ENCODE measurements at places on chromosomes 16 and 17. TPM values are rescaled to one million over a fixed set of nuclear protein-coding genes. Genes with fewer than 3 reads are reported as not detected.
A peak's percentile ranks its signal among the peaks of the same experiment; 100 is the strongest.

Gene CRYM
- not detected for total RNA-seq

DNA sequence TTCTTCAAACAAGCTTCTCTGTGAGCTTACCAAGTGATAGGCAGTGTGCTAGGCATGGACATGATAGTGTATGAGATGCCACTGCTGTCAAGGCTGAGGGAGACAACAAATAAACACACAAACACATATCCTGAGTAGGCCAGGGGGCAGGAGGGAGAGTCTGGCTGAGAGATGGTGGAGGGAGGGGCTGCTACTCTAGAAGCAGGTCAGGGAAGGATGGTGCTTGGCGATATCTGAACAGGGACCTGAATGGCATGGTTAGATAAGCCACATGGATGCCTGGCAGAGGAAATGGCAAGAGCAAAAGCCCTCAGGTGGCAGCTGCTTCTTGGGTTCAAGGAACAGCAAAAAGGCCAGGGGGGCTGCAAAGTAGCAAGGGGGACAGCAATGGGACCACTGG, 8.6 kb upstream of the CHST6 start:
- no peak overlapping the region for H3K4me3 ChIP-seq
- H3K27ac ChIP-seq: no peak overlapping the region
- H3K36me3 ChIP-seq: no peaks in the 10 kb centered on the region
- H3K27me3 ChIP-seq: no peaks in the 10 kb centered on the region

DNA sequence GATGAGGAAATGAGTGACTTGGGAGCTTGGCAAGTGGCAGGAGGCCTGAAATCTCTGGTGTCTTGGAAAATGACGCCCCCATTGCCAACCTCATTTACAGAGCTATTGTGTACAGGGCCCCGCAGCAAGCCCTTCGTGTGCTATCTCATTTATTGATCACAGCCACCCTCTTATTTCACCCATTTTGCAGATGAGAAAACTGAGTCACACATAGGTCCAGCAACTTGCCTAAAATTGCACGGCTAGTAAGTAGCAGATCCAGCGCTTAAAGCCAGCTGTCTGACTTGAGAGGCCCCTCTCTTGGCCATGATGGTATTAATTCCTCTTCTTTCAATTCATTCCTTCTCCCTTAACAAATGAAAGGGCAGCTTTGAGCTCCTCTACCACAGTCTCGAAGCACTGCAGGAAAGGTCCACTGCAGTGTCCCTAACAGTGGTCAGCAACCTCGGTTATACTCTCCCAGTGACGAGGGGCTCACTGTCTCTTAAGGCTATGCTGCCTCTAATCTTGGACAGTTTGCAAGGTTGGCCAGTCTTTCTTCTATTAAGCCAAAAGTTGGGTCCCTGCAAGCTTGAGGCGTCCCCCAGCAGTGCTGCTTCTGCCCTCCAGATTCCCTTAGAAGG, 162.2 kb downstream of the COPRS start:
- H3K27me3 ChIP-seq: no peaks in the 10 kb centered on the region
- no peak overlapping the region for H3K4me3 ChIP-seq
- H3K4me1 ChIP-seq: no peaks in the 10 kb centered on the region
- H3K36me3 ChIP-seq: no peaks in the 10 kb centered on the region

Gene KRTAP9-8
- not detected for total RNA-seq

Gene PLD2
- 24.3 TPM for total RNA-seq

Gene SHBG
- not detected for total RNA-seq

- peaks cover 6% of the 10 kb centered on the region for H3K27me3 ChIP-seq
- H3K4me3 ChIP-seq: no peak overlapping the region
- DNase-seq: no peak
- no peaks in the 10 kb centered on the region for H3K4me1 ChIP-seq
- H3K27ac ChIP-seq: no peak overlapping the region
These were observed 8.1 kb downstream of the MYOCD start for GRCh38 chr17:12673788-12674187.

DNA sequence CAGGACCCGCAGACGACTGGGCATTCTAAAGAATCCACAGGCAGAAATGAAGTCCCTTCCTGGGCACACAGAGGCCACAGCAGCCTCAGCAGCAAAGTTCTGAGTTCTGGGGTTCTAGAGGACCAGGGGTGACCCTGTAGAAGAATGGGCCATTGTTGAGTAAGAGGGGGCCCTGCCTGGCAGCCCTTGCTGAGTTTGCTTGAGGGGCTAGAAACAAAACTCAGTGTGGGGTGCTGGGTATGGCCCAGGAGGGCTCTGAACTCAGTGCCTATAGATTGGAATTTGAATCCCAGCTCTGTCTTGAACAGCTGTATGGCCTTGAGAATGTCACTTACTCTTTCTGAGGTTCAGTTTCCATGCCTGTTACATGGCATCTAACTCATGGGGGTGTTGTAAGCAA, at the start of gene PDILT:
Gene PDILT (minus strand): TSS at position 101 of the 400 bp plus-strand sequence. CDS start 5,437 bp downstream, outside the sequence.
- no peaks in the 10 kb centered on the region for H3K36me3 ChIP-seq
- H3K27ac ChIP-seq: no peak within 1 kb of the TSS
- H3K4me3 ChIP-seq: no peak within 1 kb of the TSS
- H3K27me3 ChIP-seq: no peaks in the 10 kb centered on the region

DNA sequence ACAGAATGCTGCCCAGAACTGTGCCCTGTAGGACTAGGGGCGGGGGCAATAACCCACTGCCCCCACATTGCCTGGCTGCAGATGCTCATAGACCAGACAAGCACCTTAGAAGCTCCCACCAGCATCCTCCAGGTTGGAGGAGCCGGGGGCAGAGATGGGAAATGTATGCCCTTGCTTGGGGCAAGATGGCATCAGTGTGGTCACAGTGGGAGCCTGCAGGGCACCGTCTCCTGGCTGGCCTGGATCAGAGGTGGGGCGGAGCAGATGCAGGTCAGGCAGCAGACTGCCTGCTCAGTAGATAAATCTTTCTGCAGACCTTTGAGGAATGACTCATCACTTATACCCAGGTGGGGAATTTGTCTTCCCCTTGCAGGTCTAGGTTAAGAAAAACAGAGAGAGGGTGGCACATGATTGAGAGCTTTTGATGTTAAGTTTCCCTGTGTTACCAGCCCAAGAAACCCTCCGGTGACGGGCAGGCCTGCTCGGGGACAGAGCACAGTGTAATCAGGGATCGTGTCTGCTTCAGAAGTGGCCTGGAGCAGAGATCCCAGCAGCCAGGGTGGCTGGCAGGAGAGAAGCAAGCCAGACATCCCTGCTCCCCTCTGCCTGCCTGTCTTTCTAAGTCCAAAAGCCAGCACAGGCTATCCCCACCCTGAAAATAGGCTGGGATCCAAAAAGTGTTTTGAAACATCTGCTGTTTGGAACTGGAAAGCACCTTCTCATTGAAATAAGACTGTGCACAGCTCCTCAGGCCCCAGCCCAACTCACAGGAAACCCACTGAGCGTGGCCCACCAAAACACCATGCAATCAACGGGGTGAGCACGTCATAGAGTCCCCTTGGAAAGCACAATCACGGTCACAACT, 50.7 kb upstream of the RPL38 start:
- H3K4me3 ChIP-seq: no peak overlapping the region

DNA sequence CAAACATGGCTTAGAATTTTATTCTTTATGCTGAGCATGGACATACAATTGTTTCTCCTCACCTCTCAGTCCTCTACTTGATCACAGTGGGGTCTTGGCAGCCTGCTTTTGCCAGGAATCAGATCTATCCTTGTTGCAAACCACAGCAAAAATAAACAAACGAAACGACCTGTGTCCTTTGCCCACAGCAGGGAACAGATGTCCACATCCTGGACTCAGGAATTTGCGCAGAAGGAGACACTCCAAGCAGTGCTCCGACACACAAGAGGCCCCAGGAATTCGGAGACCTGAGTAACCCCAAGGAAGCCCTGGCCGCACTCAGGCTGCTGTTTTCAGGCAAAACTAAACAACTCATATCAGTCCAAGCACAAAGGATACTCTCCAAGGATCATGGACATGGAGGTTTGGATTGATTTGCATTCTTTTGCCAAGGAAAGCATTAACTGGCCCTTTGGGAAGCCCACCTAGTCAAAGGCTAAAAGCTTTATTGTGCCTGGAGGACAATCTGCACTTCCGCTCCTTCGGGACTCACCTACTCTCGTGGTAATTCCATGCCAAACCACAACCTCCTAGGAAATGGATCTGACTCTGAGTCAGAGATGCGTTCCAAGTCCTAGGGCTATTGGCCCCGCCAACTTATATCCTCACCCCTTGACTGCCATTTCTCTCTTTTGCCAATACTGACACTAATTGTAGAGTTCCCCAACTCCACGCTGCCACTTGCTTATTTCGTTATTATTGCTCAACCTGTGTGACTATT, 271.1 kb upstream of the CDH11 start:
- no peaks in the 10 kb centered on the region for H3K36me3 ChIP-seq
- DNase-seq: peak; percentile 90
- H3K27me3 ChIP-seq: no peaks in the 10 kb centered on the region
- H3K4me3 ChIP-seq: peak overlapping the region; percentile 34
- peaks cover 32% of the 10 kb centered on the region for H3K4me1 ChIP-seq
- peak overlapping the region; percentile 89 for H3K27ac ChIP-seq

DNA sequence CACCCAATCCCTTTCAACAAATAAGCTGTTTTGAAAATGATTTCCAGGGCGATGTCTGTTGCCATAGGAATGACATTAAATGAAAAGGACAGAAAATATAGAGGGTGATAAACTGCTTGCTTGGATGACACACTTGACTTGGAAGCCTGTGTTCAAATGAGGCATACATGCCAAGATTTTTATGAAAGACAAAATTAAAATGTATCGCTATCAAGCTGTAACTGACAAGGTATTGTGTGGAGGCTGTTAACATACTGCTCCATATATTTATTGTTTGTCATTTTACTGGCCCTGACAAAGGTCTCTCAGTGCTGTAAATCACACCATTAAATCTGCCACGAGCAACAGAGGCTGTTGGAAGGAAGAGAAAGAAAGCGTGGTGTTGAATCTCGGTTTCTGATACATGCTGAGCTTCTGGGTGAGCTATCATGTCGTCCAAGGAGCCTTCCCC, 456.2 kb upstream of the SALL1 start:
- no peaks in the 10 kb centered on the region for H3K36me3 ChIP-seq
- H3K4me3 ChIP-seq: no peak overlapping the region
- no peak overlapping the region for H3K27ac ChIP-seq
- H3K27me3 ChIP-seq: no peaks in the 10 kb centered on the region
- no peaks in the 10 kb centered on the region for H3K4me1 ChIP-seq
- no peak for DNase-seq

DNA sequence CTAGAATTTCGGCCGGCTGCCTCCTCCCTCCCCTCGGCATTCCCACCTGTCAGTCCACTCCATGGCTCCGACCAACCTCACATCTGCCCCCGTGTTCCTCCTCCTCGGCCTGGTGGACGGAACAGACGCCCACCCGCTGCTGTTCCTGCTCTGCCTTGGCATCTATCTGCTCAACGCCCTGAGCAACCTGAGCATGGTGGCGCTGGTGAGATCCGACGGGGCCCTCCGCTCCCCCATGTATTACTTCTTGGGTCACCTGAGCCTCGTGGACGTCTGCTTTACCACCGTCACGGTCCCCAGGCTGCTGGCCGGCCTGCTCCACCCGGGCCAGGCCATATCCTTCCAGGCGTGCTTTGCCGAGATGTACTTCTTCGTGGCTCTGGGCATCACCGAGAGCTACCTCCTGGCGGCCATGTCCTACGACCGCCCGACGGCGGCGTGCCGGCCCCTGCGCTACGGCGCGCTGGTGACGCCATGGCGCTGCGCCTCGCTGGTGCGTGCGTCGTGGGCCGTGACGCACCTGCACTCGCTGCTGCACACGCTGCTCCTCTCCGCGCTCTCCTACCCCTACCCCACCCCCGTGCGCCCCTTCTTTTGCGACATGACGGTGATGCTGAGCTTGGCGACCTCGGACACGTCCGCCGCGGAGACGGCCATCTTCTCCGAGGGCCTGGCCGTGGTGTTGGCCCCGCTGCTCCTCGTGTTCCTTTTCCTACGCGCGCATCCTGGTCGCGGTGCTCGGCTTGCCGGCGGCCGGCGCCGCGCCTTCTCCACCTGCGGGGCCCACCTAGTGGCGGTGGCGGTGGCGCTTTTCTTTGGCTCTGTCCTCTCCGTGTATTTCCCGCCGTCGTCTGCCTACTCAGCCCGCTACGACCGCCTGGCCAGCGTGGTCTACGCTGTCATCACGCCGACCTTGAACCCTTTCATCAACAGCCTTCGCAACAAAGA, at the start of gene OR3A2:
Gene OR3A2 (minus strand): TSS at position 440 of the 948 bp plus-strand sequence.
- H3K4me1 ChIP-seq: no peaks in the 10 kb centered on the region
- no peak within 1 kb of the TSS for H3K4me3 ChIP-seq
- no peak within 1 kb of the TSS for H3K27ac ChIP-seq
- no peak for DNase-seq
- H3K36me3 ChIP-seq: no peaks in the 10 kb centered on the region
- peaks cover 20% of the 10 kb centered on the region for H3K27me3 ChIP-seq

Gene RNF227
- 0.52 TPM for total RNA-seq

- no peak overlapping the region for H3K27ac ChIP-seq
- no peak overlapping the region for H3K4me3 ChIP-seq
- H3K4me1 ChIP-seq: no peaks in the 10 kb centered on the region
These were observed 28.7 kb downstream of the ACSF3 start for GRCh38 chr16:89122322-89122851.

- H3K27ac ChIP-seq: no peak overlapping the region
- peaks cover 23% of the 10 kb centered on the region for H3K4me1 ChIP-seq
- DNase-seq: peak; percentile 35
- no peaks in the 10 kb centered on the region for H3K27me3 ChIP-seq
These were observed 917 bp upstream of the TBX2 start for GRCh38 chr17:61398721-61399130.

GRCh38 chr17:61291451-61292285, 108.0 kb upstream of the TBX2 start:
- H3K36me3 ChIP-seq: no peaks in the 10 kb centered on the region
- peaks cover 8% of the 10 kb centered on the region for H3K4me1 ChIP-seq
- no peak overlapping the region for H3K27ac ChIP-seq
- H3K27me3 ChIP-seq: no peaks in the 10 kb centered on the region
- H3K4me3 ChIP-seq: no peak overlapping the region
- no peak for DNase-seq

Gene PHAF1
- 18.8 TPM for total RNA-seq

- H3K4me3 ChIP-seq: peak overlapping the region; percentile 54
- H3K27ac ChIP-seq: no peak overlapping the region
- H3K36me3 ChIP-seq: no peaks in the 10 kb centered on the region
These were observed 209.7 kb downstream of the RBFOX3 start for GRCh38 chr17:79400989-79401703.

Gene MYO1D
- 23.5 TPM for total RNA-seq

- H3K4me1 ChIP-seq: no peaks in the 10 kb centered on the region
- H3K27ac ChIP-seq: no peak overlapping the region
- peaks cover 62% of the 10 kb centered on the region for H3K27me3 ChIP-seq
These were observed 219.7 kb downstream of the IRF8 start for GRCh38 chr16:86118467-86119307.
